ENCODE measurements at places on chromosomes 7 and 10. TPM values are rescaled to one million over a fixed set of nuclear protein-coding genes. Genes with fewer than 3 reads are reported as not detected.

DNA sequence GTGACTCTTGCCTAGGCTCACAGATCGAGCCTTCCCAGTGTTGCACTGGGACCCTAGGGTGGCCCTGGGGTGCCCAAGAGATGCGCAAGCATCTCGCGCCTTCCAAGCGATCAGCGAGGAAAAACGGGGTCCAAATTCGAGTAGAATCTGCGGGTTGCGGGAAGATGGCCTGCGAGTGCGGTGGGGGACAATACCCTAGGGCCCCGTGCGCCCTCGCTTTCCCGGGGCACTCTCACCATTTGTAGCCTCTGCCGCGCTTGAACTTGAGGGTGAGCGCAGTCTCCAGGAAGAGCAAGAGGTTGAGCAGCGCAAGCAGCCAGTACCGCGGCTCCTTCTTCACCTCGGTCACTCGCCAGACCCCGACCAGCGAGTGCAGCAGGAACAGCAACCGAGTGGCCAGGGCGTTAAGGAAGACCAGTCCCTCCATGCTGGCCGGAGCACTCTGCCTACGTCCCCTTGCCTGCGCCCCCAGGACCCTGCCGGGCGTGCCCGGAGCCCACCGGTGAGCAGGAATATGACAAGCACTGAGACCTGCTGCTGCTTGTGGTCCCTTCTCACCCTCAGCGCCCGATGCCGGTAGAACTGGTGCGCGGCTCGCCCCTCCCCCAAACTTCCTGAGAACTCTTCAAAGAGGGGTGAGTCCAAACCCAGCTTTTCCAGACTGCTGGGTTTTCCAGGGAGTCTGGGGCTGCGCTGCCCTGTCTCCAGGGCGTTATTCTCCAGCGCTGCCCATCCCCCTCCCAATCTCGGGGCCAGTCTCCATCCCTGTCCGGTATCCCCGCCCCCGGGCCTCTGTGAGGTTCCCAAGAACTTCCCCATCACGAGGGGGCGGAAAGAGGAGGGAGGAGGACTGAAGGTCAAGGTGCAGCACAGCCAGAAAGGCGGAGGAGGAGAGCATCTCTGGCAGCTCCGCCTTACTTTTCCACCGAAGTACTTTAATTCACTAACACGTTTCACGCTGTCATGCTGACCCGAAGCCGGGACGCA lies at the start of gene TMEM26:
TMEM26 (minus strand) TSS at position 727 of the 987 bp plus-strand sequence; CDS start at position 427, 300 bp downstream.
- DNase-seq, result peak; percentile 85

ADCYAP1R1 gene
- total RNA-seq, result 17.6 TPM

NUTM2A gene
- total RNA-seq, result 1.4 TPM

- DNase-seq, result no peak
Measured at GRCh38 chr10:83218205-83218604, 921.1 kb upstream of the GHITM start.

AGAP4 gene
- 15.2 TPM for total RNA-seq

SLC25A28 gene
- total RNA-seq, result 46.6 TPM

SEMA3C gene
- total RNA-seq, result 298 TPM
